Bone marrow (tissue), 2 donors: ENCODE measurements at places on chromosomes 2 and 18.

DNA sequence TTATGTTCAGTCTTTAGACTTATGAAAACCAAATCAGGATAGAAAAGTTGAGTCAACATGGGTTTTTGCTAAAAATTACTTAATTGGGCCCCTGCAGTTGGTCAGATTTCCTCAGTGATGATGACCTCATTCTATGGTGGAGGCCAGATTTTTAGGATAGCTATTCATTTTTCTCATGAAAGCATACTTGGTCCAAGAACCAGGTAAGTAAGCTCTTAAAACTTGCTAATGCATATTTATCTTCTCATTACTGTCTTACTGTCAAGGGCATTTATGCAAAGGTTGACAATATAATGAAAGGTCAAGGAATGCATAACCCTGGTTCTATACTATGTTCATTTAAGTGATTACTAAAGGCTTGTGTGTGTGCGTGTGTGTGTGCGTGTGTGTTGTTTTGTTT, 650.6 kb downstream of the SATB2 start:
- no peak for DNase-seq

GRCh38 chr2:152559008-152559407, 158.3 kb downstream of the PRPF40A start:
- DNase-seq, result no peak

DNA sequence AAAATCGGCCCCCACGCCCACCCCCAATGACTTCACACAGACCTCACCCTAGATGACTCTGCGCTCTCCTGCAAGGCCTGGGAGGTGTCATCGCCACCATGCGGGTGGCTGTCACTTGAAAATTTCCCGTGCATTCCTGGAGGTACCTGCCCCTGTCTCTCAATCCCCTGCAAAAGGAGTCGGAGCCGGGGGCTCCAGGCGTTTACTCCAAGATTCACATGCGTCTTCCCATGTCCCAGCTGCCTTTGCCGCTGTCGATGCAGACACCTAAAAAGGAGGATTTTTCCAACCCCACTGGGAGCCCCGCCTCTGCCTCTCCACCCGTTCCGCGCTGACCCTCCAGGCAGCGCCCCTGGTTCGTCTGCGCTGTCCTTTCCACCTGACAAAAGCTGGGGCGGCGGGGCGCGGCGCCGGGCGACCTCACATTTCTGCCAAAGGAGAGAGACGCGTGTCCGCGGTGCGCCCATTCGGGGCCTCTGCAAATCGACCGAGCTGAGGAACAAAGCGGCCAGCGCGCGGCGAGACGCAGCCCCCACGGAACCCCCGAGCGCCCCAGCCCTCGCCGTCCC, 667 bp downstream of the REEP1 start:
- no peak for DNase-seq

DNA sequence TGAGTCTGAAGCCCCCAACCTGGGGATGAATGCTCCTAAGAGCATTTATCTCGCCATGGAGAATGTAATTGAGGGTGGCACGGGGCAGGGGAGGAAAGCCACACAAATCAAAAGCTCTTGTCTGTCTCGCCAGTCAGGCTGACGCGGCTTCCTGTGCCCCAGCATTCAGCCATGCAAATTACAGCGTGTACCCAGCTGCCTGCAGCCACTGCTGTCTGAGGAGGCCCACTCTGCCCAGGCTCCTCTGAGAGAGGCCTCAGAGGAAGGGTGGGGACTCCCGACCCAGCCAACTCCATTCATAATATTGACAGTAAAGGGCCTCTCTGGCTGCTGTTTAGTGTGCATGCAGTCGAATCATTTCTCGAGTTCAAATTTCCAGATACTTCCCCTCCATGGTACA, 22.0 kb downstream of the SMAD7 start:
- DNase-seq, result peak; percentile 87

DNA sequence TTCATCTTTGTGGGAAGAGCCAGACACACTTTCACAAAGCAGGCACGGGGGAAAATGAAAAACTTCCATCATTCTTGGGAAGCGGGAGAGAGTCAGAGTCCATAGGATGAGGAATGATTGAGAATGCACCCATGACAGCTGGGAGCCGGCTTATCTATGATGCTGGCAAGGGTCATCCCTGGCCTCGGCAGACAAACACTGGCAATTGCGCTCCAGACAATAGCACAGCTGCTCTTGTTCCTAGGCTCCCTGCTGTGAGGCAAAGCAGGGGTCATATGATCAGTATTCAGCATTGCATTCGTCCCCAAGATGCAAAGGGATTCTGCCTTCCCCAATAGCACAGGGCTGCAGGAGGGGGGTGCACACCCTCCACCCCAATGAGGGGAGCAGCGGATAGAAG, 33.0 kb downstream of the CYRIA start:
- no peak for DNase-seq

DNA sequence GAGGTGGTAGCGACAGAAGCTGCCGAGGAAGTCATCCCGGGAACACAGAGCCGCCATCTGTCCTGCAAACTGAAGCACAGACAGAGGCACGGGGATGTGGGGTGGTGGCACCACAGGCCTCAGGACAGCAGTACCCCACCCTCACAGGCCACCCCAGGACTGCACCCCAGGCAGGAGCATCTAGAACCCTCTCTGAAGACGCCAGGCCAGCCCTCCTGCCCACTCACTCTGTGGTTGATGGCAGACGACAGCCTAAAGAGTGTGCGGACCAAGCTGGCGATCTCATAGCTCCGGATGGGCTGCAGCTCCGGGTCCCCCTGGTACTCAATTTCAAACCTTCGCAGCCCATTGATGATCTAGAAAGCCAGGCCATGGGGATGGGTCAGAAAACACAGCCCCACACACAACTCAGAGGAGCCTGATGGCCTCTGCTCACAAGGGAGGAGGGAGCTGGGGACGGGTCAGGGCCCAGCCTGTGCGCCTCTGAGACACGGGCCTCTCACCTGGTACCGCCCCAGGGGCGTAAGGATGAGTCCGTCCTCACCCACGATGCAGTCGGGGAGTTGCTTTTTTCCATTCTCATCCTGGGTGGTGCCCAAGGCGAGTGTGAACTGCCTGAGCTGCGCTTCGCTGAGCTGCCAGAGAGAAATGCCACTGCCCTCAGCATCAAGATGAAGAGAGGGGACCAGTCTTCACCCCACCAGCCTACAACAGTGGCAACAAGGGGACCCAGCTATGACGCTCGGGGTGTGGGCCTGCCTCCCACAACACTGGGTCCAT, 8.1 kb upstream of the CCDC74B start:
- DNase-seq, result no peak

DNA sequence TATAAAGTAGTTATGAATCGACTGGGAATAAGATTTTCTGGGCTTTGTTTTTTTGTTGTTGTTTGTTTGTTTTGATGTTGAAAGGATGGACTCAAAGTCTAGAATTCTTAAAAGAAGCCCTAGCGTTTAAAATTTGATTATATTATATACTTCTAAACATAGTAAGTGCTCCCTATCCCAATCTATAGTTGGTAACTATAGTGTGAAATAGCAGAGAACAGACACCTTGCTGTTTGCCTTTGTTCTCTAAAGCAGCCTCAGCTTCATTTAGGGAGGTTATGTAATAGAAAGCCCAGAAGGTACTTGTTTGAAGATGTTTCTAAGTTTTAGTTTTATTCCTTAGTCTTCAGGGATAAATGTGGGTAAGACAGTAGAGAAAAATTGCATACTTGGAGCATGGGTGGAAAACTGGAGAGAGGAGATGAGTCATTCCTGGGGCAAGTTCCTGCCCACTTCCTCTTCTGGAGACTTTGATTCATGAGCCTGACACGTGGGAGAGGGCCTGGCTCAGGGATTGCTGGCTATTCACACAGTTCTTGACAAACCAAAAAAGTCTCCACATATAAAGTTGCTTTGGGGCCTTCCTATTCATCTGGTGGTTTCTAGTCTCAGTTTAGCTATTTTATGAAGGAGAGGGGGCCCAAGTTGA, 131.9 kb downstream of the MYO1B start:
- DNase-seq, result peak; percentile 3

DNA sequence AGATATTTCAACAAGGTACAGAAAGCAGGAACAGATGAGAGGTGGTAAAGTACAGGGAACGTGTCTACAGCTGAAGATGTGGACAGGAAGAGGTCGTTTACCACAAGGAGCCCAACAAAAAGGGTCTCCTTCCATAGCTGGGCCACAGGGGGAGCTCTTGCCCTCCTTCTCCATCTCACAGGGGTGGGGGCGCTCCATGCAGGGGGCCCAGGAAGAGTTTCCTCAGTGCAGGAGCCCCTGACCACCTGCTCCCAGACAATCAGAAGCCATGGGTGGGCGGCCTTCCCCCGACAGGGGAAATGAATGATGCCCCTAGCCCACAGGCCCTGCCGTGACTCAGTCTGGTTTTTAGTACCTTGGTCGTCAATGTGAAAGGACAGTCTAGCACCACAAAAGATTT, 163.6 kb upstream of the ZNF516 start:
- peak; percentile 16 for DNase-seq

- no peak for DNase-seq
These were observed 184.7 kb upstream of the LINC00305 start for GRCh38 chr18:64333584-64333983.

DNA sequence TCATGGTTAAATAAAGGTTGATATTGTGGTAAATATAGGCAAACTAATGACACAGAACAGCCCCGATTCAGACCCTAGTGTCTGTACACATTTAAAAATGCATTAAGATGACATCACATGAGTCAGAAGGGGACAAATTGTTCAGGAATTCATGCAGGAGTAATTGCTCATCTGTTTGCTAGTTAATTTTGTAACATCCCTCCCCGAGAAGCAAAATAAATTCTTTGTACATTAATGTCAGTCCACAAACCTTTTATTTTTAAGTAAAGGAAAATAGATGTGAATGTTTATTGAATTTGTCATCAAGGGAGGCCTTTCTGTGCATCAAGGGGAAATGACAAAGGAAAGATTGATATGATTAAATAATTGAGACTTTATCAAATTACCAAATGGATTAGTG, 69.9 kb downstream of the SH3BP4 start:
- no peak for DNase-seq

DNA sequence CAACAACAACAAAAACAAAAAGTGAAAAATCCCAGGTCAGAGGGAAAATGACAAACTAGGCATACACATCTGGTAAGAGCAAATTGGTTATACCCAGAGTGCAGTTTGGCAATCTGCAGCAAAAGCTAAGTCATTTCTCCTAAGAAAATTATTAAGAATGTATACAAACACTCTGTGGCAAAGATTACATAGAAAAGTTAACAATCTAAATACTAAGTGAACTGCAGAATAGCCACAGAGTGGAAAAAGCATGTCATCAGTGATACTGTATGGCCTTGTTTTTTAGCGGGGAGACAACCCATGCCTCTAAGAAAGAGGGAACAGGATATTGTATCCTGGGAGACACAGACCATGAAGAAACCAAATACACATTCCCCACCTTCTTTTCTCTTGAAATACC, 136.0 kb upstream of the ITGB6 start:
- DNase-seq, result no peak

GRCh38 chr2:72561621-72562318, 264.1 kb downstream of the EXOC6B start:
- DNase-seq, result no peak

GRCh38 chr18:50286391-50287027, 983 bp downstream of the CXXC1 start:
- DNase-seq, result no peak

DNA sequence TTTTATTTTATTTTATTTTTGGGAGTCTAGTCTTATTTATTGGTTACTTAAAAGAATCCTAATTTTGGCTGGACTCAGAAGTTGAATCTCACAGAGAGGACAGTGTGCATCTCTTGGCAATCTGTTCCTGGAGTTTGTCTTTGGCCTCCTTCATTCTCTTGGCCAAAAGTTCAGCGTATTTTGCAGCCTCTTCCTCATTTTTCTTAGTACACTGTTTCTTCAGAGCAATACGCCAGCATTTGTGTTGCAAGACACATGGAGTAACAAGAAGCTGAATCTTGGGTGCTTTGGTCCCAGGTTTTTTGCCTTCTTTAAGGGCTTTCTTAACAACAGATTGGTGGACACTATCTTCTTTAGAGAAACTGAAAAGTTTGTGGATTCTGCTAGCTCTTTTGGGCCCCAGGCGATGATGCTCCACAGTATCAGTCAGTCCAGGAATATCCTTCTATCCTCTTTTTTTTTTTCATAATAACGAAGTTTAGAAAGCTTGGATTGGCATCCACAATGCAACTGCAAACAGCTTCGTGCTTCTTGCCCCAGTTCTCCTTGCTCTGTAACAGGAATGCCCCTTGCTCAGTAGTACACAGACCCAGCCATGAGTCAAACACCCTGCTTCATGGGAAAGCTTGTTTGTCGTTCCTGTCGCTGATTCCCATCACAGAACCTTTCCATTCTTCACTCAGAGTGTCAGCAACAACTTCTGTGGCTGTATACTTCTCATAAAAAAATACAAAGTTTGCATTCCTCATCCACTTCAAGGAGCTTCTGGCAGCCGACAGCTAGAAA, 34.8 kb upstream of the RFX8 start:
- DNase-seq, result no peak

- no peak for DNase-seq
These were observed 157.8 kb downstream of the SEPTIN10 start for GRCh38 chr2:109455731-109456691.

DNA sequence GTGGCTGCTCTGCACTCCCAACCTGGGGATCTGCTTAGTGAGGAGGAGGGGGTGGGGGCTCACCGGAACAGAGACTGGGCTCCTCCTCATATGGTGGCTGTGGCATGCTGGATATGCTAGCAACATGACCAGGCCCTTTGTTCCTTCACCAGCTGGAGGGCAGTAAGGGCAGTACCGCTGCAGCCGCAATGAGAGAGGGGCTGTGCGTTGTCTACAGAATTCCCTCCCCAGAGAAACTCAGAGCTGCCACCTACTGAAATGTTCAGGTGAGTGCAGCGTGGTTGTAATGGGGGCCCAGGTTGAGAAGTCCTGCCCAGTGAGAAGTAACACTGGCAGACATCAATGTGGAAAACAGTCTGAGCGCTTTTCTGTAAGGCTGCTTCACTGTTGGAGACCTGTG, 1211.9 kb upstream of the NXPH2 start:
- no peak for DNase-seq

GRCh38 chr2:133952420-133952819, 301.5 kb upstream of the MGAT5 start:
- DNase-seq, result no peak

GRCh38 chr2:9812945-9813311, 30.3 kb upstream of the TAF1B start:
- no peak for DNase-seq

GRCh38 chr2:218953366-218953954, 6.0 kb upstream of the CDK5R2 start:
- DNase-seq, result no peak
